ENCODE measurements at places on chromosomes 5 and 9.

GRCh38 chr5:106374956-106375355, 1295.8 kb downstream of the EFNA5 start:
- DNase-seq = no peak

- no peak for DNase-seq
Observed at GRCh38 chr5:35087991-35088390, 40.2 kb upstream of the AGXT2 start.

- DNase-seq = no peak
Observed at GRCh38 chr9:116717150-116717549, 30.0 kb downstream of the TRIM32 start.

DNA sequence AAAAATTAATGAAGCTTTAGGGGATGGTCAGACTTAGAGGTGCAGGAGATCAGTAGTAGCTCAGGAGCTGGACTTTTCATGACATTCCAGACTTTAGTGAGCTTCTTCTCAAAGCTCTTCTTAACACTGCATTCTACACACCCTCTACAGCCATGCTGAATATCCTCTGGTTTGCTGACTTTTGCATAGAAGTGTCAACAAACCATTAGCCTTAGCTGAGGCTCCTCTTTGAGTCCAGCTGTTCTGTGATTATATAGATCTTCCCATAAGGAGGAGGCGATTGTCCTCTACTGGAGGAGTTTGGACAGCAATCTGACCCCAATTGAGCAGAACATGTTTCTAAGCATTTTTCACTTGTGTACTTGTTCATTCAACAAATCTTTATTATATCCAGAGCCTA, 75.0 kb upstream of the RUSC2 start:
- DNase-seq = no peak

GRCh38 chr9:1273859-1274258, 223.7 kb downstream of the DMRT2 start:
- no peak for DNase-seq

DNA sequence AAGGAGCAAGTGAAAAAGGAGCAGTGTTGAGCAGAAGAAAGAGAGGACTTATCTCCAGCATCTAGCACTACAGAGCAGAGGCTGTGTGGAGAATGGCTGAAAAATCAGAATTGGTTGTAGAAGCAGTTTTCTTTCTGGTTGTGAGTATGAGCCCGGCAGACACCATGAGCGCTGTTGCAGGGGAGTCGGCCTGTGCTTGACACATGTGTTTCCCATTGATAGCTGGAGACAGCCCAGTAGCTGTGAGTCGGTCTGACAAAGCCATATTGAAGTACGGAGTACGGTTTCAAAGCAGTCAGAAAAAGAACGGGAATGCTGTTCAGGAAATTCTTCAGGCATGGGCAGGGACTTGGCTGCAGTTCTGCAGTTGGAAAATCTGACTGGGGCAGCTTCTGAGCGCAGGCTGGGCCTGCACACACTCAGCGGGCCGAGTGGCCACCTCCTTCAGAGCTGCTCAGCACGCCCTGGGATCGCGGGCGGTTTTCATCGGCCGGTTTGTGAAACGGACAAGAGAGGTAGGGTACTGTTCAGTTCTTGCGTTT, at the start of gene SGCD:
Gene SGCD (plus strand): TSS at position 447 of the 542 bp plus-strand sequence.
- DNase-seq = no peak
